ENCODE measurements at places on chromosomes 3 and 15.

- DNase-seq, result no peak
Measured at GRCh38 chr3:109918740-109919139, 581.4 kb upstream of the DPPA4 start.

GRCh38 chr3:175445741-175446140 lies 586.6 kb downstream of the NAALADL2 start:
- DNase-seq, result no peak

GRCh38 chr15:79644091-79644490 lies 212.0 kb downstream of the MINAR1 start:
- no peak for DNase-seq

DNA sequence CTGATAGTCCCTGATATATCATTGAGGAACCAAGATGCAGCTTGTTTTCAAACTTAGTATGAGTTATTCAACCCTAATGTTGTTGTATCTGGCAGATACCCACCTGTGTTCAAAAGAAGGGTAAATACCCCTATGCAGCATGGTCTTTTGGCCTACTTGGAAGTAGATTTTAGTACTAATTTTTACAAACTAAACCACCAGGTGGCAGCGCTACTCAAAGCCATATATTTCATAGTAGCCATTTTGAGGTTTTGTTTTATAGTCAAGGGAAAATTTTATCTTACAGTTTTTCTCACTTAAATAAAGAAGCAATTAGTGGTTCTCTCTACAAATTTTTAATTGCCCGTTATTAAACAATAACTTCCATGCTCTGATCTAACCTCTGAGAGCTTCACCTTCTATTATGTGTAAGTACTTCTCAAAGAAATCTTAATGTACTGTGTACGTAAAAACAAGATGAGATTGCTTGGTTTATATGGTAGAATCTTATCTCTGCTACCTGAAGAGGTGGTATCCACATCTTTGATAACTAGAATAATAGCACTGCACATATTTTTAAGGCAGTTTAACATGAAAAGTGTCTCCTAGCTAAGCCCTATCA lies 31.5 kb upstream of the MLF1 start:
- DNase-seq, result no peak

GRCh38 chr3:114939920-114940319 lies 207.2 kb downstream of the ZBTB20 start:
- DNase-seq, result no peak

DNA sequence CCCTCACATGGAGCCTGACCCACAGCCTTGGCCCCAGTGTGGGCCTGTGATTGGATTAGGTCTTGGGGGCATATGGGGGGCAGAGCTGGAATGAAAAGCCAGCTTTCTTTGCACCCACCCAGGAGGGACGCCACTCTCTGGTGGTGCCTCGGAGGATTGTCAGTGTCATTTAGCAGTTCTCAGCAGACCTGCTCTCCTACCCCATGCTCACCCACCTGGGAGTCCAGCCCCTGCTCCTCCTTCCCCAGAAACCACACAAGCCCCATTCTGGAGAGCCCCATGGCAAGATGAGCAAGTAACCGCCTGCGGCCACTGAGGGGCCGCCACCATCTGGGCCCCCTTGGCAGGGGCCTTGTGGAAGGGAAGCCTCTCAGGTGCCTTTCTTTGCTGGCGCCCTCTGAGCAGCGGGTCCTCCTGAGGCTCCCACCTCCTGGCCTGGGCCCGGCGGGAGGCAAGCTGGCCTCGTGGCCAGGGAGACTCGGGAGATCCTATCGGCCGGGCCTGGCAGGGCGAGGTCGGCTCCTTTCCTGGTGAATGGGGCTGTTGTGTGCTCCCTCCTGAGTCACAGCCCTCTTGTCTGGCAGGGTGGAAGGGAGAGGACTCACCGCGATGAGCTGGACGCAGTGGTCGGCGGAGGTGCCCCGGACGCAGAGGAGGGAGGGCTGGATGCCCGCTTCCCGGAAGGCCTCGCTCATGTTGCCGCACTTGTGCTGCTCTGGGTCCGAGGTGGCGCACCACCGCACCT lies 2.3 kb downstream of the MELTF start:
- DNase-seq, result no peak

GRCh38 chr3:77373619-77374018 lies 333.7 kb downstream of the ROBO2 start:
- no peak for DNase-seq

- DNase-seq, result peak; percentile 14
Measured at GRCh38 chr3:189790658-189791057, 159.5 kb downstream of the TP63 start.

DNA sequence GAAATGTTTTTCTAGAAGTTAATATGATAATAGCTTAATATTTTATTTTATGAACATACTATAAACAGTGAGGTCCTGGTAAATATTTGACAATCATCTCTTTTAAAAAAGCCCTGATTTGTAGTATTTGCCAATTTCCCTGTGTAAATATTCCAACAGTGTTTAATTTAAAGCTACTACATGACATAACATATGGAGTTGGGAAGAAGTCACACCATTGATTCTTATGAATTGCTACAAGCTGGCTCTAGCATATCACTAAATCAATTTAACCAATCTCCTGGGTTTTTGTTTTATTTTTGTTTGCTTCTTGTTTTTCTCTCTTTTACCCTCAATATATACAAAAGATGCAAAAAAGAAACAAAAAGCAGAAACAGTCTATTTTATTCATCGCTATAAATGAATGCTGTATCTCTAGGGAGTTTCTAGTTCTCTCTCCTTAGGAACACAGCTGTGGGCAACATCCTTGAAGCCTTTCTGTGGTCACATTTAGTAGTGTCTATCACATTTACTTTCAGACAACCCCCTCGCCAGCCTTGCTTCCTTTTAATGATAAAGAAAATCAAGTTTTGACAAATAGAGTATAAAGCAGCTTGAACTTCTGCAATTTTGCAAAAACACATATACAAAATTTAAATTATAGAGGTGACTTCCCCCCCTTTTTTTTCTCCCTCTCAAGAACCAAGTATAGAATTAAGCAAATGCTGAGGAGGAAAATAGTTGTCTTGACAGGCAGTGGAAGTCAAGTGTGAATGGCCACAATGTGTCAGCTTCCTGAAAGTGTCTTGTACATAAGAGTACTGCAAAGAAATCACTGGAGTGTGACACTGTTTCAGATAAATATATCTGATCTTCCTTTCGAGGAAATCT lies 21.4 kb downstream of the CCR1 start:
- no peak for DNase-seq

GRCh38 chr3:183394150-183394549 lies 34.3 kb downstream of the MCF2L2 start:
- DNase-seq, result peak; percentile 51

DNA sequence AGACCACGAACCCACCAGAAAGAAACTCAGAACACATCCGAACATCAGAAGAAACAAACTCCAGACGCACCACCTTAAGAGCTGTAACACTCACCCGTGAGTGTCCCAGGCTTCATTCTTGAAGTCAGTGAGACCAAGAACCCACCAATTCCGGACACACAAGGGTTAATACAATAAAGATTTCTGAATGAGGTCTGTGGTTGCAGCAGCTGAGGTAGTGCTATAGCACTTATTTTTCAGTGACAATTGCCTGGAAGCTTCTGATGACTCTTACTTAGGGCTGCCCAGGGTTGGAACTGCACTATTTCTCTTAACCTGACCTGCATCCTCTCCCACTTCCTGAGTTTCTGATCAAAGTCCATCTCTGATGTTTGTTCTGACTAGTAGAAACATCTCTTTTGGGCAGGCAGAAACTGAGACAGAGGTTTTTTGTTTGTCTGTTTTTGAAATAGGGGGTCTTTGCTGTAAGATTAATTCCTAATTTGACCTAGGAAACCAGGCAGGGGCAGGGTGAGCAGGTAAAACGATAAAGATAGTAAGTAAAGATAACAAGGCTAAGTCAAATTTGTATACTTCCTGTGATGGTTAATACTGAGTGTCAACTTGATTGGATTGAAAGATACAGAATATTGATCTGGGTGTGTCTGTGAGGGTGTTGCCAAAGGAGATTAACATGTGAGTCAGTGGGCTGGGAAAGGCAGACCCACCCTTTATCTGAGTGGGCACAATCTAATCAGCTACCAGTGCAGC lies 169.1 kb downstream of the GAP43 start:
- DNase-seq, result peak; percentile 5

GRCh38 chr3:185971579-185971978 lies 33.8 kb upstream of the TRA2B start:
- no peak for DNase-seq

DNA sequence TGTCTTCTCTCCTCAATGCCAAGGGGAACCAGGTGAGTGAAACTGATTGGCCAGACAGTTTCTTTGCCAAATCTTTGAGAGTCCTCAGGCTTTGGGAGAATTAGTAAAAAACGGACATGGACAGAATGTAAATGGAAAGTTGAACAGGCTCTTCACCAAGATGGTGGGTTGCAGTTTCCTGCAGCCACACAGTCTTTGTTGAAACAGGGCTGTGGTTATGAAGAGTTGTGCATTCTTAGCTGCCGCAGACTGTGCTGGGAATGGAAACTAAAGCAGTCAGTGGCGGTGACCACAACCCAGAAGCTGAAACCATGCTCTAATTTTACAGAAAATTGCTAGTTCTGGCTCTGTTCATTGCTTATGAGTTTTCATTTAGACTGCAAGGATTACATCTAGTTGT lies 42.1 kb upstream of the TASOR start:
- no peak for DNase-seq

DNA sequence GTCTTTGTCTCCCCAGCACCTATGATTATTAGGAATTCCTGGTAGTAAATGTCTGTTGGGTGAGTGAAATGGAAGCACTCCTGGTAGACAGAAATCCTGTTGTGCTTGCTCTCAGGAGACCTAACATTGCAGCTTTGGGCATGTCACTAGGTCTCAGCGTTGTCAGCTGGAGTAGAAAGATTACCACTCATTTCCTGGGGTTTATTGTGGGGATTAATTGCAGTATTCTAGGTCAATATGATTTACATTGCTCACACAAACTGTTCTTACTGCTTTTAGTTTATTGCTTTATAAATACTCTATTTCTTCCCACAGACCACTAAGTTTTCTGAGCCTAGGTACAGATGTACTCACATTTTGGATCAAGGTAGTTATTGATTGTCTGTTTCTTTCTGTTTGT lies 5.1 kb downstream of the TSEN2 start:
- DNase-seq, result no peak

GRCh38 chr15:70362350-70362749 lies 264.6 kb upstream of the TLE3 start:
- no peak for DNase-seq

- no peak for DNase-seq
Measured at GRCh38 chr3:48240000-48240963, 622 bp upstream of the ZNF589 start.

- DNase-seq, result no peak
Measured at GRCh38 chr15:66854012-66854965, 152.3 kb downstream of the SMAD6 start.

DNA sequence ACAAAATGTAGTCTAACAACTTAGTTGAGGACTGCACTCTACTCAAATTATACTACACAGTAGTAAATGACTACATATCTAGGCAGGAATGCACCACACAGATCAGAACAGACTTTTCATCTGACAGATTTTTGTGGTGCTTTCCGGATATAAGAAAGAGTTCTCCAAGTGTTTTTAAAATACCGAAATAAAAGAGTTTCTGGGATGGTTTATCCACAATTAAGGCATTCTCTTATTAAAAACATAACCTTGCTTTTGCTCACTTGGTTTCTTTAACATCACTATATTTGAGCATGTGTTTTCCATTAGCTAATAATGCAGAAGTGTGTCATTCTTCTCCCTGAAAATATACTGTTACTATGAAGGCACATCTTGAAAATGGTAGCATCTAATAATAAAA lies 132.9 kb downstream of the MAGI1 start:
- DNase-seq, result no peak

- DNase-seq, result no peak
Measured at GRCh38 chr3:42031808-42032480, 59.2 kb upstream of the TRAK1 start.

GRCh38 chr15:73989001-73989798 lies 2.9 kb downstream of the STOML1 start:
- DNase-seq, result no peak

- DNase-seq, result no peak
Measured at GRCh38 chr3:146640361-146640760, 35.2 kb upstream of the PLSCR5 start.

- no peak for DNase-seq
Measured at GRCh38 chr3:134666885-134667284, 16.1 kb upstream of the KY start.

GRCh38 chr15:85793641-85794597 lies 806 bp downstream of the KLHL25 start:
- DNase-seq, result peak; percentile 44

GRCh38 chr3:192275741-192276355 lies 451.5 kb downstream of the FGF12 start:
- DNase-seq, result no peak

- no peak for DNase-seq
Measured at GRCh38 chr15:71055461-71055860, 59.8 kb upstream of the THSD4 start.

GRCh38 chr15:99546441-99547100 lies 19.2 kb upstream of the MEF2A start:
- DNase-seq, result no peak
